Caki2 (cell line): ENCODE measurements at places on chromosomes 5 and 9.

DNA sequence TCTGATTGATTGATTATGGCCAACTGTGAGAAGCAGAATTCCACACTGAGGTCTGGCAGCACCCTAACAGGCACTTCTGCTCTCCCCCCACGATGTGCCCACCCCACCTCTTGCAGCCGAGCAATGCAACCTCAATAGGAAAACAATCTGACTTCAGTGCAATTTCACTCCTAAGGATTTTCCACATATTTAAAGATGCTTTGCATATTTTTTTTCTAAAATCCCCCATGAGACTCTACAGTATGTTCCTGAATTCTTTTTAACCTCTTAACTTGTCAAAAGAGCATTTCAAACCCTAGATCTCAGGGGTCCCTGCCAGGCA lies 243.1 kb downstream of the AUH start:
- no peak for DNase-seq

DNA sequence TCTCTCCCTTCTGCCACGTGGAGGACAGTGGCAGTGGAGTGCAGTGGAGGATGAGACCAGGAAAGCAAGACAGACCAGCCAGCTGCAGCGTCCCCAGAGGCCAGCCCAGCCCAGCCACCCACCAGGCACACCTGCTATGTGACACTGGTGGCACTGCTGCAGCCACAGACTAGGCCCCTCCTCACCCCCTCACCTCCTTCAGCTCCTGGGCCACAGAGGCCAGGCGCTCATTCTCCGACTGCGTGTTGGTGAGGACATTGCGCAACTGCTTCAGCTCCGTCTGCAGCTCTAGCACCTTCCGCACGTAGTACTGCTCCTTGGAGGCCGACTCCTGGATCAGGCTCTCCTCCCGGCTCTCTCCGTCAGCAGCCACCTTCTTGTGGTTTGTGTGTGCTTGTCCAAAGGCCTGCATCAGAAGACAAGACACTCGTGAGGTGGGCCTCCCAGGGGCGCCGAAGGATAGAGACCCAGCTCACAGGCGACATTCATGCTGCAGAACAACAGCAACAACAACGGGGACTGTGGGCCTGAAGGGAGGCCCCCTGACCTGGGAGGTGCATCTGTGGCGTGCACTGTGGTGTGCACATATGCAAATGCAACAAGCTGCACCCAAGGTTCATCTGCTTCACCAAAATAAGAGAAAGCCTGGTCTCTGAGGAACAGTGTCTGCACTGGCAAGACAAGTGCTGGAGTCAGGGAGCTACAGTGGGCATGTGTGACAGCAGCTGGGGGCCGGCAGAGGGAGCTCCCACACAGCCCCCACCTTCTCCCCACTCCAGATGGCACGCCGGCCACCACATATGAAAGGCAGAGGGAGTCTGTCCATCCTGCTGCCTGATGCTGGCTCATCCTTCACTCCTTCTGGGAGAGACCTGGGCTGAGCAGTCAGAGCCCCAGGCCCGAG lies 35.5 kb downstream of the BICD2 start:
- DNase-seq: no peak

- DNase-seq: no peak
Observed at GRCh38 chr5:106833517-106833916, 837.2 kb downstream of the EFNA5 start.

DNA sequence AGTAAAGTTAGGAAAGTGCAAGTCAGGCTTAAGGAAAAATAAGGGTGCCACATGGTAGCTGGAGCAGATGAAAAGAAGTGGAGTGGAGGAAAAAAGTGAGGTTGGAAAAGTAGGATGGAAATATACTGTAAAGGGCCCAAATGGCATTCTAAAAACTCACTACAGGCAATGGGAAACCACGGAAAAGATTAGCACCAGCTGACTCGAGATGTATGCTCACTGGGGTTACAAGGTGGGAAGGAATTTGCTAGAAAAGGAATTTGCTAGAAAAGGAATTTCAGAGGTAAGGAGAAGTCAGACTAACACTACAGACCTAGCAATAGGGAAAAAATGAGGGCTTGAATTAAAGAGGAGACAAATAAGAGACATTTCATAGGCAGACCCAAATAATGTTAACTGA lies 3.6 kb downstream of the PSMD5 start:
- DNase-seq: no peak

DNA sequence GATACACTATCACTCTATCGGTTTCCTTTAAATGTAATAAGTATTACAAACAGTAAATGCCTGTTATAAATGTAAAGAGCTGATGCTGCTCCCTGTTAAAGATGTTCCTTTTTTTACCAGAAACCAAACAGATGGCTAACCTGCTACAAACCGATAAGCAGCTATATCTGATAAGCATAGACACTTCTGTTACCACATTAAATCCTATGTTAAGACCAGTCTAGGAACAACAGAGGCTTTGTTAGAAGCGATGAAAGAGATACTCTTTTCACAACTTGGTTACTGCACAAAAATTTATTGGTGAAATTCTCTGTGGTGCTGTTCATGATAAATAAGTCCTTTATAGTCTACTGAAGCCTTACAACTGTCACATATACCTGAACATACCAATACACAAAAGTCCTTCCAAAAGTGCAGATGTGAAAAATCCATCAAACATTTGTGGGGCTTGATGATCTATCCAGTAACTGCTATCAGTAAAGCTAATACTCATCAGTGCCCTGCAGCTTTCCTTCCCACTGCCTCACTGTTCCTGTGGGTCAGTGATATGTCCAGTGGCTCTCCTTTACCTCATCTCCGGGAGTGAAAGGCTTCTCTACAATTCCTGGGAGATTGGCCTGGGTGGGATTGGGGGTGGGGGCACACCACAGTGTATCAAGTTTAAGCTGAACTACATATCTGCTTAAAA lies 25.8 kb upstream of the PRXL2C start:
- no peak for DNase-seq

DNA sequence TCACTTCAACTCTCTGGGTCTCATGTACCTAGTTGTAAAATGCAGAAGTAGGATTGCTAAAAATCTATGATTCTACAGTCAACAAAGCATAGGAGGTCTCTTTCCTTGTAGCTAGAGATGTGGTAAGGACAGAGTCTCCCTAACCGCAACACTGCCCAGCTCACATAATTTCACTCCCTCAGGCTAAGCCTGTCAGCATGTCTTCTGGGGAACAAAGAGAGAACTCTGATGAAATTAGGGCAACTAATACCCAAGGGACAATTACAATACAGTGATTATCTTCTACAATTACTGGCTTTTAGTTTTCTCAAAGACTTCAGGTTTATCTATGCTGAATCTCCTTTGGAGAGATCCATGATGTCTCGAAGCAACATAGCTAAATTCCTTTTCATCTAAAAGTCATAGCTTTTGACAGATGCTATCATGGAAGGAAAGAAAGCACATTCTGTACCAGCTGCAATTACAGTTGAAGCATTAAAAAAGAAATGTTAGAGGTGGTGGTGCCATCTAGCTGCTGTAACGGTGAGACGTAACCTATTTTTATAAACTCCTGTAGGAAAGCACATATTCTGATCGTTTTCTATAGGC lies 141.1 kb upstream of the TARS1 start:
- DNase-seq: peak; percentile 23

DNA sequence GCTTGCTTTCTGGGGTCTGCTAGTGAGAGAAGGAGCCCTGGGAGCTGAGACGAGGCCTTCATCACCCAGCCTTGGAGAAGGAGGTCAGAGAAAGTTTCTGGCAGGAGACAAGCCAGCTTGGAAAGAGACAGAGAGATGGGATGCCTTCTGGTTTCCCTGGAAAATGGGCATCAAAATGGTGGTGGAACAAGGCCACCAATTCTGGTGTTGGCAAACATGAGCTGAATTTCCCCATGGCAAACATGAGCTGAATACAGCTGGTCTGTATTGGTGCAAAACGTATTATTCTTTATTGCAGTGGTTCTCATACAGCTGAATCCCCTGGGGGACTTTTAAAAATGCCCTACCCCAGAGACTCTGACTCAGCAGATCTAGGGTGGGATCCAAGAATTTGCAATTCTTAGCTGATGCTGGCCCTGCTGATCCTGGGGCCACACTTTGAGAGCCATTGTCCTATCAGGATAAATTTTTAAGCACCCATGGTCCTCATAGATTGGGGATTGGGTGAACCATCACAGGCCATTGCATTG lies 39.1 kb upstream of the S1PR3 start:
- no peak for DNase-seq

- peak; percentile 18 for DNase-seq
Observed at GRCh38 chr9:23492126-23493002, 333.7 kb downstream of the ELAVL2 start.

DNA sequence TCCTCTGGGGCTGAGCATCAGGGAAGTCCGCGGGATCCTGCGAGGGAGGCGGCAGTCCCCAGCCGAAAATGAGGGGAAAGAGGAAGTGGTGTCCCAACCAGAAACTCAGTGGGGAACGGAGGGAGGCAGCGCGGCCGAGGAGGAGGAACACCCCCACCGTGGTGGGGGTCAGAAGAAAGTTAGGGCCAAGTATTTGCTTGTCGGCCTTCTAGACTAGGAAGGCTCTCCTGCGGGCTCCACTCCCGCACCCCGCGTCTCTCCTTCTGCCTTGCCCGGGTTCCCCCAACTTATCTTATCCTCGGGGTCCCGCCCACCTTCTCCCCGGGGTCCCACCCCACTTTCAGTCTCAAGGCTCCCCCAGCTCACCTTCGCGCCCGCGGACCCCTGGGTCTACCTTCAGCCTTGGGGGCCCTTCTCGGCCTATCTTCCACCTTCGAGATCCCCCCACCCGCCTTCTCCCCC lies 557 bp upstream of the PHF2 start:
- DNase-seq: peak; percentile 37

DNA sequence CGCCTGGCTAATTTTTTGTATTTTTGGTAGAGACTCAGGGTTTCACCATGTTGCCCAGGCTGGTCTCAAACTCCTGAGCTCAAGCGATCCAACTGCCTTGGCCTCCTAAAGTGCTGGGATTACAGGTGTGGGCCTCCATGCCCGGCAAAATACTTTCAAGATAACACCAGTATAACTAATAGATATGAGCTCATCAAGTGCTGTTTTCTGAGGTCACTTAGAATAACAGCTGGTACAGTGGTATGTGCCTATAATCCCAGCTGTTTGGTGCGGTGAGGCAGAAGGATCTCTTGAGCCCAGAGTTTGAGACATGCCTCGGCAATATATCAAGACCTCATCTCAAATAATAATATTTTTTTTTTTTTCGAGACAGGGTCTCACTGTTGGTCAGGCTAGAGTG lies 30.5 kb upstream of the CREBRF start:
- no peak for DNase-seq

DNA sequence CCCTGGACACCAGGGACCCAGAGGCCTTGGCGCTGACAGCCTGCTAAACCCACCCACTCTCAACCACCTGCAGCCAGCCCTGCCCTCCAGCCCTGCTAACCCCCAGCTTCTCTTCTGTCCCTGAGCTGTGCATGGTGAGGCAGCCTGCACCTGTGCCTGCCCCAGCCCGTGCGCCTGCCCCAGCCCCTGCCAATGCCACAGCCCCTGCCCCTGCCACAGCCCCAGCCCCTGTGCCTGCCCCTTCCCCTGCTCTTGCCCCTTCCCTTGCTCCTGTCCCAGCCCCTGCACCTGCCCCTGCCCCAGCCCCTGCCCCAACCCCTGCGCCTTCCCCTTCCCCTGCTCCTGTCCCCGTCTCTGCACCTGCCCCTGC lies 43.3 kb upstream of the IRX4 start:
- DNase-seq: no peak

- peak; percentile 31 for DNase-seq
Observed at GRCh38 chr9:111016426-111017045, 21.7 kb downstream of the LPAR1 start.

GRCh38 chr9:109923471-109923760 lies 143.4 kb downstream of the PALM2AKAP2 start:
- DNase-seq: no peak

GRCh38 chr5:178602752-178603151 lies 12.6 kb upstream of the COL23A1 start:
- DNase-seq: no peak

DNA sequence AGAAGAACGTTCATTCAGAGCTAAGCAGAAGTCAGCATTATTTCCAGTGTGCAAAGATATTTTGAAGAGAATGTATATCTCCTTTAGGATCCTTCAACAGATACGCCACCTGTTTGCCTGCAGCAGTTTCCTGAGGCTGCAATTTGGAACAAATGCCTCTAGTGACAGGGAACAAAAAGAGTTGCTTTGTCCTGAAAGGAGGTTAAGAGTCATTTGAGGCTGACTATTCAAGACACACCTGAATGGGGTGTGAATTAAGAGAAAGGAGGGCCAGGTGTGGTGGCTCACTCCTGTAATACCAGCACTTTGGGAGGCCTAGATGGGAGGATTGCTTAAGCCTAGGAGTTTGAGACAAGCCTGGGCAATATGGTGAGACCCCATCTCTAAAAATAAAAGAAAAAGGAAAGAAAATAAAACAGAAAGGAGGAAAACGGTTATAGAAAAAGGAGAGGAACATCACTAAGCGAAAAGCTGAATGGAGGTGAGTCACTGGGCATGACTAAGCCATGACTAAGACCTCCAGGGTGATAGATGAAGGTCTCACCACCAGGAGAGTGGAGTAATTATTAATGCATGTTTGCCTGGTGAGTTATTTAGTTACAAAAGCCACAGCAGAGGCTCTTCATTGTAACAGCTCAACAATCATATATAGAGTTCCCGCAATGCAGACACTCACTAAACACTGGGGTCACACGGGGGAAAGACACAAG lies 255.2 kb upstream of the TNC start:
- DNase-seq: peak; percentile 91

- DNase-seq: no peak
Observed at GRCh38 chr9:34464571-34464970, 6.0 kb downstream of the DNAI1 start.
